ENCODE measurements at places on chromosomes 4 and X. TPM values are rescaled to one million over a fixed set of nuclear protein-coding genes. Genes with fewer than 3 reads are reported as not detected.
A peak's percentile ranks its signal among the peaks of the same experiment; 100 is the strongest.

ARMCX2 gene
- 4.4 TPM for total RNA-seq

ZXDA gene
- 5.5 TPM for total RNA-seq

DNA sequence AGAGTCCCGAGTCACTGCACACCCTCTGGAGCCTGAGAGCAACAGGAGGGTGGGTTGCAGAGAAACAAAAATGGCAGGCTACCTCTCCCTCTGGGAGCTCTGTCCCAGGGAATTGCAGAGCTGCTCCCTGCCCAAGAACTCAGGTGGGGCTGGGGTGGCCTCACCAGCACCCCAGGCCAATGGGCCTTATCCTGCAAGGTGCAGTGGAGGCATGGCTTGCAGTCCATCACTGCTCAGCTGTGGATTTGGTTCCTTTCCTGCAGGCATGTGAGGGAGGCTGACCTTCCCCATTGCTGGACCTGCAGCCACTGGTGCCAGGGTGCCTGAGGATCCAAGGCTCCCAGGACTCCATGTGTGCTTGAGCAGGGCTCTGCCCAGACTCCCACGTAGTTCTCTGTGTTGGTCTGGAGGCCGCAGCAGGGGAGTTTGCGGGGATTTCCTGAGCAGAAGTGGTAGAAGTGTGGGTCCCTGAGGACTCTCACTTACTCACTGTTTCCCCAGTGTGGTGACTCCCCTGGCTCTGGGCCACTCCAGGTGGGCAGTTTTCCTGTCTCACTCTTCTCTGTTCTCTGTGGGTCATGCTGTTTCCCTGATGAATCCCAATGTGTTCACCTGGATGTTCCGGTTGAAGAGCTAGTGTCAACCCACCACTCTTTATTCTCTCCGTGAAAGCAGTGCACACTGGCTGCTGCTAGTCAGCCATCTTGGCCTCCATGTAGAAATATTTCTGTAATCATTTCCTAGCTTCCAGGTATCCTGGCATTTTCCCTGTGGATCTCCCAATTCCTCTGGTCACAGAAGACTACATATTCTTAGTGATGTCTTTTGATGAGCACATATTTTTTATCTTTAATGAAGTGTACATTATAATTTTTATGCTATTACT, 82.3 kb downstream of the ARHGAP24 start:
- no peak for DNase-seq

GRCh38 chrX:129360175-129360574, 163.1 kb downstream of the SMARCA1 start:
- DNase-seq = no peak

ANKRD37 gene
- 14.2 TPM for total RNA-seq

DNA sequence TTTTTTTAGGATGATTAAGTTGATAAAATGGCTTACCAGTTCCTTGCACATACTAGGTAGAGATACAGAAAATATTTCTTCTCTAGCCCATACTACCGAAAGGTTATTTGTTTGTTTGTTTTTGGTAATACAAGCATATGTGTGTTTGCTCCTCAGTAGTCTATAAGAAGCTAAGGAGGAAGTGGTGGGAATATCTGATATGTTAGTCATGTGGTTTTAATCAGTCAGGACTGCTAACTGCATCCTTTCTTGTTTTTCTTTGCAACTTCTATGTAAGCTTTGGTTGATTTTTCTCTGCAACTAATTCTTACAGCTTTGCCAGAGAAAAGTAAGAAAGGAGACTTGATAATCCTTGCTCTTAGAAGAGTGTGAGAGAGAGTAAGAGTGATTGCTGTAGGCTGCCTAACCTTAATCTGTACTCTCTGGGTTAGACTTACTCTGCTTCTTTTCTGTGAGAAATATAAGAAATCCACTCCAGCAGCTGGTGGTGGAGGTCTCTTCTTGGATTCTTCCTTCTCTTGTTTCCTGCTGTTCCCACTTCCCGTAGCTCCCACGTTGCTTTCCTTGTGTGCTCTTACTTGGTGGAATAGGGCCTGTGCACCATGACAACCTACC, 28.3 kb downstream of the SEPTIN11 start:
- DNase-seq = no peak

CNGA2 gene
- total RNA-seq = not detected

KIAA1210 gene
- not detected for total RNA-seq

STS gene
- total RNA-seq = 19.3 TPM

- DNase-seq = no peak
These were observed 45.0 kb downstream of the TET2 start for GRCh38 chr4:105191621-105192210.

GRCh38 chr4:6701371-6701770, 7.7 kb downstream of the S100P start:
- no peak for DNase-seq

- no peak for DNase-seq
These were observed 132.6 kb downstream of the PACRGL start for GRCh38 chr4:20832826-20833225.

GRCh38 chrX:67780694-67781109, 236.9 kb downstream of the AR start:
- DNase-seq = peak; percentile 18

GRCh38 chrX:143788265-143788664, 67.7 kb upstream of the SPANXN2 start:
- DNase-seq = no peak

GRCh38 chrX:1852082-1852481, 237.2 kb downstream of the ASMT start:
- DNase-seq = no peak

GRCh38 chr4:132865922-132866321, 283.2 kb upstream of the PCDH10 start:
- no peak for DNase-seq

DNA sequence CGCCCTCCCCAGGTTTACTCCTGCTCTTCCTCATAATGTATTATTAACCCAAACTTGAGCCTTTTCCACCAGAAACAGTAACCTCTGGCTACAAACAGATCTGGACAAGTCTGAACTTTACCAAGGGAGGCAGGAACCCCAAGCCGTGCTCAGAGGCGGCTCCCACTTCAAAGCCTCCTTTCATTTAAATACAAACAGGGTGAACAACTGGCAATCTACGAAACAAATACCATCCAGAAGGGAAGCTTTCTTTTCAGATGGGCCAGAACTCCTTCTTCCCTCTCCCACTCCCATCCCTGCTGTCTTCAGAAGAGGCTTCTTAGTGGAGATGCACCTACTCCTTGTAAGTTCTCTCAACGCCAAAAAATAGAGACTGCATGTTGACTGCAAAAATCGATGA, 2.1 kb upstream of the GPC4 start:
- no peak for DNase-seq

- no peak for DNase-seq
These were observed 280.3 kb upstream of the KLF3 start for GRCh38 chr4:38383646-38384121.

- no peak for DNase-seq
These were observed 36.3 kb downstream of the NAT8L start for GRCh38 chr4:2095236-2096072.

DNA sequence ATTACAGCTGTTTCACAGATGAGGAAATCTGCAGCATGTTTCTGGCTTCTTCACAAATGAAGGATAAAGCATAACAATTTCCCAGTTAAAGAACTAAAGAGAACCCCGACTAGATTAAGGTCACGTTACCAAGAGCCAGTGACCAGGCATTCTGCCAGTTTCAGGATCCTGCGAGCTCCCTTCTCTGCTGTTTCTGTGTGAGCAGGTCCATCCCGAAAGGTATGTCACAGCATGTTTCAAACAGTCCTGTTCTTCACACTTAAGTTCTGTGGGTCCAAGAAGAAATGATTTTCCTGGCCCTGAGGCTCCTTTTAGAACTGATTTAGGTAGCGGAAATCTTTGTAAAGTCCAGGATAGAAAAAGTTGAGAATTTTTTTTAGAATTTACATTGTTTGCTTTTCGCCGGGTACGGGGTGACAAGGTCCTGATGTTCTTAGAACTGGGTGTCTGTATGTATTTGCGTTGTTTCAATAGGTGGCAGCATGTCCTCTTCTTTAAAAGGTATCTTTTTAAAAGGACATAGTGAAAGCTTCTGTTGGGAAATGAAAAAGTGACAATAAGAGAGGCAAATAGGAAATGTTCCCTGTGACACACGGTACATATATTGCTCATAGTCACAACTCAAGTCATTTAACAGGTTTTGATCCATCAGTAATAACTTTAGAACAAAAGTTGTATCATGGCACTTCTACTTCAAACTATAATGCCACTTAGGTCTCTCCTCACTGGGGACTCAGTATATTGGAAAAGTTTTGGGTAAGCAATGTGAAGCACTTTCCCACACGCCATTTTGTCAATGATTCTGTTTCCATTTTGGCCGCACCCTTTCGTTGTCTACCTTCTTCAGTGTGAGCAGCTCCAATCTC, 18.4 kb downstream of the IL21 start:
- DNase-seq = no peak

GC gene
- not detected for total RNA-seq

DNA sequence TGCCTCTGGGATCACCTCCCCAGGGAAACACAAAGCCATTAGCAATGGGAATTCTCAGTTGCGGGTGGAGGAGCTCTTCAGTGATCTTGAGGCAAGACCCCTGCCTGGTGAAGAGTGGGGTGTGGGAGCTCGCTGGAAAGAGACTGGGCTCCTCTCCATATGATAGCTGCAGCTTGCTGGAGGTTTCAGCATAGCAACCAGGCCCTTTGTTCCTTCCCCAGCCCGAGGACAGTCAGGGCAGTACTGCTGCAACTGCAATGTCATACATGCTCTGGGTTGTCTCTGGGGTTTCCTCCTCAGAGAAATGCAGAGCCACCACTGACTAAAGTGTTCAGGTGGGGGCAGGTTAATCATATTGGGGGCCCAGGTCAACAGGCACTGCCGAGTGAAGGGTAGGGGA, 81.3 kb downstream of the ARHGAP24 start:
- DNase-seq = no peak

USP17L19 gene
- total RNA-seq = not detected

ADH1A gene
- 0.80 TPM for total RNA-seq

- DNase-seq = no peak
These were observed 25.3 kb upstream of the HERC6 start for GRCh38 chr4:88353324-88353723.

GRCh38 chrX:71621603-71622002, 3.3 kb upstream of the CXCR3 start:
- peak; percentile 56 for DNase-seq

- no peak for DNase-seq
These were observed 11.5 kb upstream of the GATB start for GRCh38 chr4:151772274-151772673.

DNA sequence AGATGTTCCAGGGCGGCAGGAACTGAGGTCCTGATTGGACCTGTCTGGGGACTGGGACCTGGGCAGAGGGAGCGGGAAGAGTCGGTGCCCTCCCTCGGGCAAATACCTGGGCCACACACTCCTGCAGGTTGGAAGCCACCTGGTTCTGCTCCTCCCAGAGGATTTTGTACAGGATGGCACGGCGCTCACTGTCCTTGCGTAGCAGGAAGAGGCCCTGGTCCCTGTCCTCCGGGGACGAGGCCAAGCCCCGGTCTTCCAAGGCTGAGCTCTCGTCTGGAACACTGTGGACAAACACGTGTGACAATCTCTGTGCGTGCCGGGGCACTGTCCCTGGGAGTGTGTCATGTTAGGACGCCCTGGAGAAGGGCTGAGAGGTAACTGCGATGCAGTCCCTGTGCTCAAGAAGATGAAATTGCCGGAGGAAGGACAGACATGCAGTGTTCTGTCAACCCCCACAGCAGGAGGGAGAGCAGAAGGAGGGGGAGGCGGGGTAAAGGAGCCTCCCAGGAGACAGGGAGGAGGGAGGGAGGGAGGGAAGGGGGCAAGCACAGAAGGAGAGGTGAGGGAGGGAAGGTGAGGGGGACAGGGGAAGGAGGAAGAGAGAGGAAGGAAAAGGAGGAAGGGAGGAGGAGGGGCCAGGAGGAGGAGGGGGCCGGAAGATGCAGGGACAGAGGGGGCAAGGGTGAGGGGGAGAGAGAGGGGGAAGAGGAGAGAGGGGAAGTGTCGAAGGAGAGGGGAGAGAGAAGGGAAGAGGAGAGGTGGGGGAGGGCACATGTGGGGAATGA, 29.0 kb downstream of the PDHA1 start:
- peak; percentile 2 for DNase-seq

- no peak for DNase-seq
These were observed 215.5 kb downstream of the PDGFC start for GRCh38 chr4:156756118-156756517.

GYPA gene
- total RNA-seq = not detected

- no peak for DNase-seq
These were observed 1.2 kb downstream of the ATP6AP1 start for GRCh38 chrX:154429711-154430110.

DNA sequence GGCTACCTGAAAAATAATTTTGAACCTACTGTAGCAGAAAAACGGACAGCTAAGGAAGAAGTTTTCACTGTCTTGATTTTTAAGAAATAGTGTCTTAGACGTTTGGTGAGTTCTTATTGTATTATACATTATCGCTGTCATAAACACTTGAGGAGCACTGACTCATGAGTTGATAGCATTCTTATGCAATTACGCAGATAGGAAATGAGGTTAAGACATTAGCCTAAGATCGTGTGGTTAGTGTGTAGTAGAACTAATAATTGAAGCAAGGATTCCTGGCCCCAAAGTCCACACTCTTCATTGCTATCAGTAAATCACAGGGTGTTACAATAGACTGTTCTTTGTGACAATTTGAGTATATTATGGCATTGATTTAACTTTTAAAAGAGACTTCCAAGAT, 238.1 kb downstream of the ARAP2 start:
- no peak for DNase-seq

- no peak for DNase-seq
These were observed 45.0 kb downstream of the NHSL2 start for GRCh38 chrX:71955530-71956120.

DNA sequence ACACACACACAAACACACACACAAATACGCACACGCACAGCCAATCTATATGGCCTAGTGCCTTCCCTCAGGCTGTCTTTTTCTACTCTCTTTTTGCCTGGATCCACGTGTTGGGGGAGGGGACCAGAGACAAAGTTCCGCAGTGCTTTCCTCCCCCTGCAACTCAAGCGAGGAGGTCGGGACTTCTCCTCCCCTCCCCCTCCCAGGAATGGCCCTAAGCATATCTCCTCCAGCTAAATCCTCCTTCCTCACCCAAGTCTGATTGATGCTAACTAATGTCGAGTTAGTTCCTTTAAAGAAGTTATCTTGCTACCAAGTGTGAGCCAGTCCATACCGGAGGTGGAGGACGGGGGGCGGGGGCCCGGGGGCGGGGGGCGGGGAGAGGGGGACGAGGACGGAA, 141.2 kb upstream of the ZIC3 start:
- no peak for DNase-seq

GRPR gene
- total RNA-seq = not detected

DNA sequence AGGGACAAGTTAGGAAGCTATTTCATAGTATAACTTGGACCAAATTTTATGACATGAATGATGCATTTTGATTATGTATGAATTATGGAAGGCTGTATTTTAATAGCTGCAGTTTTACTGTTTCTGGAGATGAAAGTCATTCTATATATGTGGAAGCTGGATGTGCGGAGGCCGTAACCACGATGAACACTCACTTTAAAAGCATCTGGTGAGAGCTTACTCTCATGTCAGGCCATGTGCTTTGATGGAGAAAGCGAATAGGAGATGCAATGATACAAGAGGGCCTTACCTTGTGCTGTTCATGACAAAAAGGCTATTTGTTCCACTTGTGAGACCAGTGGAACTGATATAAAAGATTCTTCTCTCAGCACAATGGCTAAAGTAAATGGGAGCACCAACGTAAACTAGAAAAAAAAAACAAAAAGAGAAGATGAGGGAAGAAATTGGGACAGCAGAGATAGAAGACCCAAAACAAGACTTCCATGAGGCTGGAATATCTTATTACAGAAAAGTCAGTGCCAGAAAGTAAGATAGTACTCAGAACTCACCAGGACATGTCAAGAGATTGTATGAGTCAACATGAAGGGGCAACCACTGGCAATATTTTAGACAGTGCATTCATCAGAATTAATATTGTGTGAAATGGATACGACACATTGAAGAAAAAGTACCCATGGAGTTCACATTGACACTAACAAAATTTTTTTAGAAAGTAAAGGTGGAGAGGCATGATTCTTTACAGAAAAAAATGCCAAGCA, 63.3 kb upstream of the GAB1 start:
- no peak for DNase-seq

CD38 gene
- total RNA-seq = 3.8 TPM
